ENCODE measurements at places on chromosomes 1 and 21.
A peak's percentile ranks its signal among the peaks of the same experiment; 100 is the strongest.

GRCh38 chr1:227427411-227427810, 109.1 kb upstream of the CDC42BPA start:
- no peak for DNase-seq

DNA sequence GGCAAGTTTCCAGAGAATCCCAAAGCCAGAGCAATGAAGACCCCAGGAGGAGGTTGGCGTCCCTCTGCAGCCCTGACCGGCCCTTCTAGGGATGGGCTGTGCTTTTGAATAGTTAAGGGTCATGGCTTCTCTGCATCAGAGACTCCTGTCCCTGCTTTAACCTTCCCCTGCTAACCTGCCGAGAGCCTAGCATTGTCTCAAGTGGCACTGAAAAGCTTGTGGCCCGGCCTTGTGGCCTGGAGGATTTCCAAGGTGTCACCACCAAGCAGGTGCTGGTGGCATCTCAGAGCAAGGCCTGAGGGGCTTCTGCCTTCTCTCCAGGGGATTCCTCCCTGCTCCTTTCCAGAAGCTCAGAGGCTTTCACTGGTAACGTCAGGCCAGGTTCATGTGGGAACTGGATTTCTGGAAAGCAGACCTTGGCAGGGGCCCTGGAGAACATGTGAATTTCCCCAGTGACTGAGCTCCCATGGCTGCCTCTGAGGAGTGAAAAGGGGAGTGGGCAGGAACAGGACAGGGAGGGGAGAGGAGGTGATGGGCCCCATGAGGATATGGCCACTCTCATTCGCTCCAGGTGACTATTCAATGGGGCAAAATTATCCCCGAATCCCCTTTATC, 409.9 kb downstream of the PTPRU start:
- no peak for DNase-seq

DNA sequence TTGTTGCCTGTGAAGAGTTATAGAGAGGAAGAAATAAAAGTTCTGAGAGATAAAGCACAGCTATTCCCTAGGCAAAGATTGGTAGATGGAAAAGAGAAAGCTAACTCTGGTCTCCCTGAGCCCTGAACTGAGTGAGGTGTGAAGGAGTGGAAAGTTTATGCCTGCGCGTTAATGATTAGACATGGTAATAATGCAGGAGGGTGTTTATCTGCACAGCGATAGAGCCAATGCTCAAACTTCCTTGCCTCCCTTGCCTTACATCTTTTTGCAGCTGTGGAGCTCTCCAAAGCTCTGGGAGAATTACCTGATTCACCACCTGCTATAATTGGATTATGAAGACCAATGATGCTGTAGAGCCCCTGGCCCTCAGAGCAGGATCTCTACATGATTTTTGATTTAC, 32.8 kb upstream of the CHRM3 start:
- DNase-seq = peak; percentile 11

DNA sequence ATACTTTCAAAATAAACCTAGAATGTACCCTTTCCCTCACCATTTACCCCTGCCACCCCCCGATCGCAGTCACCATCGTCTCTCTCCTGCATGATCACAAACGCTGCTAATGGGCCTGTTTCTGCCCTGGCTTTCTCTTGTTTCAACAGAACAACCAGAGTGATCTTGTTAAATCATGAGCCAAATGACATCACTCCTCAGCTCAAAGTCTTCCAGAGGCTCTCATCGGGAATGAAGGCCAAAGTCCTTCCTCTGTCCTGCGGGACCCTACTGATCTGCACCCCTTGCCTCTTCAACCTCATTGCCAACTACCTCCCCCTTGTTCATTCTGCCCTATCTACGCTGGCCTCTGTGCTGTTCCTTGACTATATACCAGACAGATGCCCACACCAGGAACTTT, 39.4 kb upstream of the PTGFRN start:
- no peak for DNase-seq

- DNase-seq = peak; percentile 28
Measured at GRCh38 chr1:226201029-226201593, 14.6 kb upstream of the ACBD3 start.

DNA sequence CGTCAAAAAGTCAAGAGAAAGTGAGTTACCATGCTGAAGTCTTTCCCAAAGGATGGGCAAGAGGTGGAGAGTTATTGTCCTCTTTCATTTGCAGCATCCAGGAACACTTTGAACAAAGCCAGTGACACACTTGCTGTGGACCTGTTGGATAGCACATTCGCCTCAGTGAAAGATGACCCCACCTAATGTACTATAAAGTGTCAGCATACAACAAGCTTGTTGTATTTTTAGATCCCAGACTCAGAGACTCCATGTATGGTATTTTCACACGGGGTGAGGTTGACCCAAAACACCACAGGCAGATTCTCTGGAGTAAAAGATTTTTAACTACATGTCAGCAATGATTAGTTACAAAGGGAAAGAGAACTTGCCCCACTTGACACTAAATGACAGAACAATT, 273.8 kb downstream of the PTBP2 start:
- DNase-seq = no peak

DNA sequence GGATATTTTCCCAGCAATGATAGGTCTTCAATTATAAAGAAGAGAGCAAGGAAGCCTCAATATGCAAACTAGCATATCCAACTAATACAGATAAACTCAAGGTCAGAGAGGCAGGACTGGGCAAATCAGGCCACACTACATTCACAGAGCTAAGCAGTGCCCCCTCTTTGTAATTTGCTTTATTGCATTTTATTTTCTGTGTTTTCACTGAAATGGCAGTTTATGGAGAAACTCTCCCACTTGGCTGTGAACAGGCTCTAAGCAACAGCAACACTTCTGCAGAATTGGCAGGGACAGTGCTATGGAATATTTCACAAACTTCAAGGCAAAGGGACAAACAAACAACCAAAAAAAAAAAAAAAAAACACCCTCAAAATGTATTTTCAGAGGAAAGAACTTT, 93.4 kb upstream of the SOD1 start:
- DNase-seq = peak; percentile 7

DNA sequence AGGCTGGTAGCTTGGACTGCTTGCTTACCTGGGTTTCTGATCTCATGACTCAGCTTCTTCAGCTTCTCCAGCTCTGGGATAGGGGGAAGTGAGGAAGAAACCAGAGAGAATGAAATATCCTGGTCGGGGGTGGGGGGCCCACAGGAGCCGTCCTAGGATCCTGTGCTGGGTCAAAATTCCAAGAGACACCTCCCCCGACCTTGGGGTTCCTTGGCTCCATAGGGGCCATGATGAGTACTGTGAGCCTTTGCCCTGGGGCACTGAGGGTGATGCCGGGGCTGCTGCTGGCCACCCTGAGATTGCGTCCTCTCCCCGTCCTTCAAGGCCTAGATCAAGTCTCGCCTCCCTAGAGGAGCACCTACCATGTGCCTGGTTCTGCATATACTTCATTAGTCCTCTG, 40.0 kb downstream of the MYOM3 start:
- no peak for DNase-seq

GRCh38 chr1:5934058-5934884, 58.0 kb downstream of the NPHP4 start:
- DNase-seq = no peak

DNA sequence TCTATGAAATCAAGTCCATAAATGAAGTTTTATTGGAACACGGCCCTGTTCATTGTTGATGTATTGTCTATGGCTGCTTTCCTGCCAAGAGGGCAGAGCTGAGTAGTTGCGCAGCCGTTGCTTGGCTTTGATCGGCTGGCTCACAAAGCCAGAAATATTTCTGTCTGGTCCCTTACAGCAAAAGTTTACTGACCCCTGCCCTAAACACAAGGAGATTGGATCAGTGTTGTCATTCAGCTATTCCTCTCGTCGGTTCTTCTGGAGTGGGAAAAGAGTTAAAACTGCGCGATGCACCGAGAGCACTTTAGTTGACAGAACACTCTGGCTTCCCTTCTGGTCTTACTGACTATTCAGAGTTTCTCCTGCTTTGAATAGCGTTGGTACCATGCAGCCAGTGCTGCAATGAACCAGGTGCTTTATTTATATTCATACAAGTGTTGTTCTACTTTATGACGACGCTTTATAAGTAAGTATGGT, 868 bp downstream of the ZBTB40 start:
- DNase-seq = no peak

- no peak for DNase-seq
Measured at GRCh38 chr1:153357853-153358690, at the start of gene S100A9. Gene S100A9 (plus strand): TSS chr1:153357854. CDS start chr1:153358284, 430 bp downstream.

DNA sequence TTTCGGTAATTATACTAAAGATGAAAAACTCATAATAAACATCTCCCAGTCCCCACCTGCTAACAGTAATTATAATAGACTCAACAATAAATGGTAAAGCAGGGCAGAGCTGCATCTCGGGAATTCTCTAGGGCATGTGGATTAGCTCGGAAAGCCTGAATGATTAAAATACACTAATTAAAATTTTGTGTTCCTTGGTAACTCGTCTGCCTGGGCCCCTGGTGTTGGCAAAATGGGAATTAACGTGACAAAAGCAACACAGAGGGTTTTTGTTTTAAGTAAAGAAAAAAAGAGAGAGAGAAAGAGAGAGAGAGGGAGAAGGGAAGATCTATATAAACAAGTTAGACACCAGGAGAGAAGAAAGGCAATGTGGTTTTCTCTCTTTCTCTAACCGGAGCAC, 62.1 kb downstream of the CASZ1 start:
- DNase-seq = no peak

GRCh38 chr1:168224991-168225390, 813 bp upstream of the SFT2D2 start:
- DNase-seq = peak; percentile 42

- DNase-seq = no peak
Measured at GRCh38 chr1:82848043-82848442, 1047.3 kb downstream of the ADGRL2 start.

GRCh38 chr21:38999161-38999560, 184.1 kb downstream of the PSMG1 start:
- DNase-seq = no peak

GRCh38 chr1:70440642-70441391, 29.7 kb downstream of the CTH start:
- peak; percentile 17 for DNase-seq

GRCh38 chr1:53620061-53620855, 118.7 kb downstream of the GLIS1 start:
- no peak for DNase-seq

DNA sequence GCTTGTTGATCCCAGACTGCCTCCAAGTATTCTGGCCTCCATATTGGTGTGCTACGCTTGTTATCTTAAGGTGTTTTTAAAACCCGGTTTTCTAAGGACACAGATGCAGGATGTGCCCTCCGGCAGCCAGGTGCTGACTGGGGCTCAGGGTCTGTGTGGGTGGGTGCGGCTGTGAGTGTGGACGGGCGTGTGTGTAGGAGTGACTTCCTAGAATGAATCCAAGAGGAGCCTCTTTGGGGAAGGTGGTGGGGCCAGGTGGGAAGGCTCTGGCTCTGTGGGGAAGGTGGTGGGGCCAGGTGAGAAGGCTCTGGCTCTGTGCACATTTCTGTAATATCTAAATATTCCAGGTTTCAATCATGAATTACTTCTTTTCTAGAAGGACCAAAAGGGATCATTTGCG, 12.8 kb upstream of the TSPEAR start:
- DNase-seq = no peak

- no peak for DNase-seq
Measured at GRCh38 chr1:47576758-47577115, 138.9 kb downstream of the FOXD2 start.

- DNase-seq = no peak
Measured at GRCh38 chr1:167439301-167439988, 78.9 kb downstream of the CD247 start.

- no peak for DNase-seq
Measured at GRCh38 chr1:221408117-221408803, 333.6 kb downstream of the DUSP10 start.

- no peak for DNase-seq
Measured at GRCh38 chr1:184362876-184363275, 24.0 kb upstream of the C1orf21 start.

GRCh38 chr1:2347409-2347785, 44.0 kb downstream of the MORN1 start:
- DNase-seq = no peak

- no peak for DNase-seq
Measured at GRCh38 chr1:55867304-55867843, 652.2 kb upstream of the USP24 start.

DNA sequence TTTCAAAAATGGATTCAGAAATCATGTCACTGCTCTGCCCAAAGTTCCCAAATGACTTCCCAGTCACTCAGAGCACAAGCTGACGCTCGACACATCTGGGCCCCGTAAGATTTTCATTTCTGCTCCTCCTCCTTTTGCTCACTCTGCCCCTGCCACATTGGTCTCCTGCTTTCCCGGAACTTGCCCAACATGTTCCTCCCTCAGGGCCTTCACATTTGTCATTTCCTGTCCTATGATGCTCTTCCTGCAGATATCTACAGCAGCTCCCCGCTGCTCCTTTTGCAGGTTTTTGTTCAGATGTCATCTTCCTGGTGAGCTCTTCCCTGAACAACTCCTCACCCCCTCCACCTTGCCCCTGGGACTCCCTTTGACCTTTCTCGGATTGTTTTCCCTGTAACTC, 58.5 kb upstream of the IVNS1ABP start:
- no peak for DNase-seq

DNA sequence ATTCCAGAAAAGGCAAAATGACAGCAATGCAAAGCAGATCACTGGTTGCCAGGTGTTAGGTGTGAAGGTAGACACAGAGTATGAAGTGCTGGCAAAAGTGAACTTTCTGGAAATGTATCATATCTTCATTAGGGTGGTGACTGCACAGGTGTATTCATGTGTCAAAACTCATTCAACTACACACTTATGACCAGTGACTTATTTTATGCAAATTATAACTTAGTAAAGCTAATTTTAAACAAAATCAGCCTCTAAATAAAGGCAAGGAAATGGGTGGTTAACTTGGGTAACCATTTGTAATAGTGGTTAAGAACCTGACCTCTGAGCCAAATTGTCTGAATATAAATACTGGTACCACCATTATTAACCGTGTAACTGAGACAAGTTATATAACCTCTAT, 7.4 kb downstream of the COP1 start:
- no peak for DNase-seq

DNA sequence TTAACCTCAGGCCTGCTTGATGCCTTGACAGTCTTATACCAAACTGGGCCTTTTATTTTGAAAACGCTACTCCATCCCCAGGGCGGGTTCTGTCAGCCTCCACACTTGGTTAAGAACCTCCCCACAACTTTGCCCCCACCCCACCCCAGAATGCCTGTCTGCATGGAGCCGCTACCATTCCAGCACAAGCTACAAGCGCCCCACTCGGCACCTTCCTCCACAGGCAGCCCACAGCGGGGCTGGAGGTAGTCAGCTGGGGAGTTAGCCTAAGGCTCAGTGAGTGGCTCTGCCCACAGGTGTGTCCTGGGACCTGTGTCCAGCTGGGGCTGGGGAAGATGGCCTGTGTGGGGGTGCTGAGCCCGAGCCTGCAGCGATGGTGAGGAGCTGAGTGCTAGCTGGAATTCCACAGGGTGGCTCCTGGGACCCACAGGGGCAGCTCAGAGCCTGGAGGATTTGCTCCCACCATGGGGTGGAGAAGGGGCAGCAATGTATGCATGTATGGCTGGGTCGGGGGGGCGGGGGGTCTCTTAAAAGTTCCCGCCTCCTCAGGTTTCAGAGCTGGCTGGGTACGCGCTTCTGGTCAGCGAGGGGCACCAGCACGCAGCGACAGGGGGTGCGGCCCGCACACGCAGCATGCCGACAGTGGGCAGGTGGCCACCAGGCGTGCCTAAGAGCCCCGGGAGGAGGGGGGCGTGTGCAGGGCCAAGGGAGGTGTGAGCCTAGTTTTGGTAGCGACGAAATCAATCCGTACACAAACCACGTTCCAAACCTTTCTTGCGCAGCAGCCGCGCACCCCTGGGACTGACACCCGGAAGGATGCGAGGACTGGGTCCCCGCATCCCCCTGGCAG, 917 bp downstream of the ETNK2 start:
- DNase-seq = no peak

Measured in ACHN (cell line).